Stimulated activated CD8-positive, alpha-beta memory T cell treated with anti-CD3 and anti-CD28 coated beads, Interleukin-12 subunit alpha, Interleukin-12 subunit beta, amount 100 ng/mL, for 1 hour (primary cell): ENCODE measurements at places on chromosomes 6 and 20.

DNA sequence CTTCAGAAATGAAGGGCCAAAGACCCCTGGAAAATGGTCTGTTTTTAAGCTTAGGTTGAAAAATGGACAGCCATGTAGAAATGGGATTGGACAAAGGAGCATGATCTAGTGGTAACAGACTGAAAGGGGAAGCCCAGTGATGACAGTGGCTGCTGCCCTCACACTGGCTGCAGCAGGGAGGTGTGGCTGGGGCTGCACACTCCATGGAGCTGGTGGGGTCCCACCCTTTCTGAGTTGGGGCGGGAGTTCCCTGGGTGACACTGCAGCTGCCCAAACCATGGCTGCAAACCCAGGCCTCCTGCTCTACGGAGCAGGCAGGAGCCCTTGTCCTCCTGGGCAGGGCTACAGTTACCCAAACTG, 8.5 kb upstream of the PACSIN1 start:
- no peak for DNase-seq

GRCh38 chr6:106255306-106255705, 70.3 kb downstream of the ATG5 start:
- no peak for DNase-seq

DNA sequence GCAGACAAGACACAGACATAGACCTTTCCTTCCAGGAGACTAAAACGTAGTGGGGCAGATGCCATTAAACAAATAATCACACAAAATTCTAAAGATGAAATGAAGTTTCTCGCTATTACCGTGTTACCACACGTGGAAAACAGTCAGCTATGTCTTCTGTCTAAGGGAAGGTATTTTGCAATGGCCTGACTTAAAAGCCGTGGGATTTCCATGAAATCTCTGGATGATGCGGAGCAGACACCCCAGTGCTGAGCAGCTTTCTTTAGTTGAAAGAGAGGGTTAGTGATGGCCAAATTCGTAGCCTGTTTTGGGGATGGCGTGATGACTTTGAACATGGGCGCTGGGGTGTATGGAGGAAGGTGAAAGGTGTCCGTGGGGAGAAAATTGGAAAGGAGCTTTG, 281.8 kb downstream of the NRN1 start:
- no peak for DNase-seq

GRCh38 chr6:53273370-53273769, 75.4 kb downstream of the ELOVL5 start:
- DNase-seq = no peak

DNA sequence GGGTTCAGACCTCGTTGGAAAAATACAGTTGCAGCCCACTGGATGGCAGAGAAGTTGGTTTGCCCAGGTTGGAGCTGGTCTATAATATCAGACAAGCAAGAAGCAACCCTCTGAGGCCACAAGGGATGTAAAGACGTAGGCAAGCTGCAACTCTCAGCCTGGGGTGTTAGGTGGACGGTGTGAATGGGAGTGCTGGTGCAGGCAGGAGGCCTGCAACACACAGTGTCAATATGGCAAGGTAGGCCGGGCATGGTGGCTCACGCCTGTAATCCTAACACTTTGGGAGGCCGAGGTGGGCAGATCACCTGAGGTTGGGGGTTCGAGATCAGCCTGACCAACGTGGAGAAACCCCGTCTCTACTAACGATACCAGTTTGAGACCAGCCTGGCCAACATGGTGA, 10.5 kb downstream of the VPS16 start:
- DNase-seq = no peak

- DNase-seq = no peak
These were observed 234.1 kb downstream of the CDH26 start for GRCh38 chr20:60192326-60192725.

DNA sequence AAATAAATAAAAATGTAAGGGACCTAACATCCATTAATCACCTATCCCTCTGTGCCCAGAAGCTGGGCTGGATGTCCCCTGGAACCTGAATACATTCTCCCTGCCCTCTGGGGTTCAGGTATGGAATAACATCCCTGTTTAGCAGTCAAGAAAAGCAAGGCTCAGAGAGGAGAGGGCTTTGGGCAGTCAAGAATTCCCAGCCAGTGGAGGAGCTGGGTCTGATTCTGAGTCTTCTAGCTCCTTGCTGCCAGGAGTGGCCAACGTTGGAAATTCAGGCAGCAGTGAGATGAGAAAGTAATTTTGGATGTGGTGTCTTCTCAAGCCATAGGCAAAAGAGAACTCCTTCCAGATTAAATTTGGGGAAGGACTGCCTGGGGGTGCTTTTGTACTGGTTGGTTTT, 42.6 kb upstream of the ZNFX1 start:
- no peak for DNase-seq
